NCI-H1436 treated with DMSO at 0.1 percent for 48 hours (cell line): ENCODE measurements at places on chromosomes 2 and 18.

GRCh38 chr18:9774150-9774549, 66.0 kb downstream of the RAB31 start:
- DNase-seq = no peak

GRCh38 chr2:113072584-113072983, 4.8 kb downstream of the IL1F10 start:
- no peak for DNase-seq

- DNase-seq = no peak
These were observed 773 bp downstream of the CMPK2 start for GRCh38 chr2:6864923-6865345.

- no peak for DNase-seq
These were observed 5.9 kb downstream of the VAPA start for GRCh38 chr18:9919564-9920232.

DNA sequence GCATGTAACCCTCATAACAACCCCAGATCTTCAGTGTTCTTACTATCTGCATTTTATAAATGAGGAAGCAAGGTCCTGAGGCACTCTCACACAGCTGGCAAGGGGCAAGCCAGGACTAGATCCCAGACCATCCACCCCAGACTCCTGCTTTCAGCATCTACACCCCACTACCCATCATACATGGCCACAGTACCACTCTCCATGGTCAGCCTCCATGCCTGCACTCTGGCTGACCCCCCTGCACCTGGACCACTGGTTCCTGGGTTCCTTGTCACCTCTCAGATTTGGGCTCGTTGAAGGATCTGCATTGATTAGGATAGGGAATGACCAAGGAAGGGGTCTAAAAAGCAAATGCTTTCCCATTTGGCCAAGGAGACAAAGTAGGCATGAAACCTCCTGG, 36.0 kb upstream of the TEX51 start:
- no peak for DNase-seq
